ENCODE measurements at places on chromosomes 1 and 21.
A peak's percentile ranks its signal among the peaks of the same experiment; 100 is the strongest.

- no peak for DNase-seq
Measured at GRCh38 chr21:33937146-33937545, 21.5 kb upstream of the ATP5PO start.

- no peak for DNase-seq
Measured at GRCh38 chr1:59900640-59901039, 25.9 kb downstream of the CYP2J2 start.

GRCh38 chr1:234684856-234685255 is 74.9 kb upstream of the IRF2BP2 start:
- no peak for DNase-seq

- no peak for DNase-seq
Measured at GRCh38 chr1:218468711-218469110, 123.6 kb downstream of the TGFB2 start.

GRCh38 chr1:181105134-181106021 is 16.9 kb downstream of the IER5 start:
- peak; percentile 87 for DNase-seq

DNA sequence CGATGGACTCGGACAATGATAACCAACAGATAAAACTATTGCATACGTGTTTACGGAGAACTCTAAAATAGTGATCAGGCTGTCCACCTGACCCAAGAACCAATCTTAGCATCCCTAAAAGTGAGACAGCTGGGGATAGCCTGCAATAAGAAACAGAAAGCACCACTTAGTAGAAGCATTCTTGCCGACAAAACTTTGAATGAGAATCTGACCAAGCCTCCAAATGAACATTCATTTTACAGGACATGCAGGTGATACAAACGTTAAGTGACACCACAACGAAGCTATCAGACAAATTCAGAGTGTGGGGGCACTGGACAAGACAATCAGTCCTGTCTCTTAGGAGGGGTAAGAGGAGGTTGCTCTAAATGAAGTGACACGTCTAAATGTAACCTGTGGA is 1.2 kb downstream of the PSMG1 start:
- DNase-seq, result no peak

DNA sequence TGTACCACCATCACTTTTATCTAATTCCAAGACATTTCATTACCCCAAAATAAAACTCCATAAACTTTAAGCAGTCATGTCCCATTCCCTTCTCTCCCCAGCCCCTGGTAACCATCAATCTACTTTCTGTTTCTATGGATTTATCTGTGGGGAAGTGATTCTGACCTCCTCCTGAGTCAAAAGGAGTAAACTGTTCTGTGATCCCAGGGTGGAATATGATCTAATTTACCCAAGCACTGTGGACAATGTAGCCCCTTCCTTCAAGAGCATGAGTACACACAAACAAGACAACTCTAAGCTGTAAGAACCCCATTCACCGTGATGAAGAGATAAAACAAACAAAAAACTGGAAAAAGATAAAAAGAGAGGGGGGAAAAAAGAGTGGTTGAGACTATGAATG is 77.9 kb downstream of the PLPP3 start:
- DNase-seq, result no peak

DNA sequence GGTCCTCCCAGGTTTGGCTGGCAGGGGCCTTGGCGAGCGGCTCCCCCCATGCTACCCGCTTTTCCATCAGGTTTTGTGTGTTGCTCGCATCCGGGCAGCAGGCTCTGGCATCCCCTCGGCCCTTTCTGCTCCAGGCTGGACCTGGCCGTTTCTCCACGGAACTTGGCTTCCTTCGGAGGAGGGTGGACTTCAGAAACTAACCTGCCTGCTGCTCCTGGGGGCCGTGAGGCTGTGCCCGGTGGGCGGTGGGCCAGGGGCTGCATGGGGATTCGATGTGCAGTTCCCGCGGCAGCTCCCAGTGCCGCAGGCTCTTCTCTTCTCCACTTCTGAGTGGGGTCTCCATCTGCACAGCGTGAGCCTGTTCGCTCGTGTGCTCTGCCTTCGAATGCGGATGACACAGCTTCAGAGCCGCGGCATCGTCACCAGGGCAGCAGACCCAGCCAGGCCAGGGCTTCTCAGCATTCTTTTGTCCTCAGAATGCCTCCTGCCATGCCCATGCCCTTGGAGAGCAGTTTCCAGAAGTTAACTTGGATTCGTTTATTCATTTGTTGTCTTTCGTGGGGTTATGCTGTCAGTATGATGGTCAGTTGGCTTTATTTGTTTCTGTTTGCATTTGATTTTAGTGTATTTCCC is 36.4 kb downstream of the PRKCZ start:
- DNase-seq, result no peak

GRCh38 chr1:41476807-41477361 is 7.6 kb downstream of the EDN2 start:
- no peak for DNase-seq

DNA sequence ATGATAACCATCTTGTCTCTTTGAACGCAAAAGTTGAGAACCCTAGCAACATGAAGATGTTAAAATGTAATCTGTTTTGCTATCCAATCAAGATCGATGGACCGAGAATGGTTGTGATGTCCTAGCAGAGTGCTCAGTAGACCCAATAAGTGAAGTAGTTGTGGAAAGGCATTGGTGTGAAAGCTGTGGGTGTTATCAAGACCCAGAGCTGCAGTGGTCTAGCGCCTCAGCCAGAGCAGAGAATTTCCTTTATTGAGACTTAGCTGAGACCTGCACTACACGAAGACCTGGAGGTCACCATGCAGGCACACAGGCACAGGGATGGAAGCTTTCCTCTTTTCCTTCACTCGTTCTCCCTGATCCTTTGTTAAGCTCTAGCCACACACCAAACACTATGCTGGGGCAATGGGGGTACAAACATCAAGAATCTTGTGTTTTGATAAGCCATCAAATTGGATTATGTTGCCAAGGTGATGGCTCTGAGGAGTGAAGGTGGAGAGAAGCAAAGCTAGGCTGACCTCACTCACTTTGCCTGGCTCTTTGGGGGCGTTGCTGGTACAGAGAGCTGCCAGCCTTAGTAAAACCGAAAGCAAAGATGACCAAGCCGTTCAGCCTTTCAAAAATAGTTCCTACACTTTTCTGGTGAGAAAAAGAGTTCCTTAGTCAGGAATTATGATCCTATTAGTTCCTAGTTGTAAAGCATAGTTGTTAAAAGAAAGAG is 24.1 kb downstream of the METTL13 start:
- no peak for DNase-seq

- DNase-seq, result no peak
Measured at GRCh38 chr1:75392278-75392677, 218.6 kb downstream of the SLC44A5 start.

GRCh38 chr1:151047591-151047924 is at the start of gene C1orf56:
C1orf56 (plus strand) TSS chr1:151047751; CDS start chr1:151047848, 97 bp downstream.
- DNase-seq, result peak; percentile 47

GRCh38 chr1:198726455-198726854 is 87.6 kb downstream of the PTPRC start:
- DNase-seq, result no peak

- DNase-seq, result no peak
Measured at GRCh38 chr1:243855616-243856318, 5.7 kb upstream of the AKT3 start.

- DNase-seq, result no peak
Measured at GRCh38 chr1:21913258-21913657, 23.9 kb downstream of the HSPG2 start.

- DNase-seq, result peak; percentile 71
Measured at GRCh38 chr1:30111431-30111830, 612.0 kb downstream of the MATN1 start.

DNA sequence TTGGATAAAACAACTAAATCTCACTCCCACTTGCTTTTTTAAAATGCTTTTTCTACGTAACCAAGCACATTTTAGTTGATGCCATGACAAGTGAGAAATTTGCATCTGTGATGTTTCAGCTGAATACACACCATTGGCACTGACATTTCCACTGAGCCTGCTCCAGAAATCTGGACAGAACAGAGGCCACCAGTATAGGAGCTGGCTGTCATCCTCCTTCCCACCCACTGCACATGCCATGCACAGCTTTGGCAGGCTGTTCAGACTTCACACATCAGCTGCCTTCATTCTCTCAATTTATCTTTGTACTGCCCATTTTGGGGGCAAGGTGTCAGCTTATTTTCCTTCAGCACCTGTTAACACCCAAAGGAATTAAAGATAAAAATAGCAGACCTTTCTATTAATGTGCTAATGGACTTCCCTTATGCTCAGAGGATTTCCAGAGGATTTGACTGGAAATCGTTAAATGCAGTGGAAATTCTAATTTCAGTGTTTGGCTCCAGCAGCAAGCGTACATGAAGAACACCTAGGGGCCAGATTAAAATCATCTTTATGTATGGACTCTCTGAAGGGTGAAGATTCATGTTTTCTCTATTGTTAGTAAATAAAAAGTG is 12.9 kb upstream of the PODN start:
- peak; percentile 51 for DNase-seq

GRCh38 chr1:74470251-74470650 is 42.2 kb downstream of the LRRC53 start:
- DNase-seq, result no peak

- no peak for DNase-seq
Measured at GRCh38 chr1:98157524-98158313, 236.9 kb upstream of the DPYD start.

GRCh38 chr1:13663969-13664368 is 36.0 kb upstream of the PRDM2 start:
- no peak for DNase-seq

DNA sequence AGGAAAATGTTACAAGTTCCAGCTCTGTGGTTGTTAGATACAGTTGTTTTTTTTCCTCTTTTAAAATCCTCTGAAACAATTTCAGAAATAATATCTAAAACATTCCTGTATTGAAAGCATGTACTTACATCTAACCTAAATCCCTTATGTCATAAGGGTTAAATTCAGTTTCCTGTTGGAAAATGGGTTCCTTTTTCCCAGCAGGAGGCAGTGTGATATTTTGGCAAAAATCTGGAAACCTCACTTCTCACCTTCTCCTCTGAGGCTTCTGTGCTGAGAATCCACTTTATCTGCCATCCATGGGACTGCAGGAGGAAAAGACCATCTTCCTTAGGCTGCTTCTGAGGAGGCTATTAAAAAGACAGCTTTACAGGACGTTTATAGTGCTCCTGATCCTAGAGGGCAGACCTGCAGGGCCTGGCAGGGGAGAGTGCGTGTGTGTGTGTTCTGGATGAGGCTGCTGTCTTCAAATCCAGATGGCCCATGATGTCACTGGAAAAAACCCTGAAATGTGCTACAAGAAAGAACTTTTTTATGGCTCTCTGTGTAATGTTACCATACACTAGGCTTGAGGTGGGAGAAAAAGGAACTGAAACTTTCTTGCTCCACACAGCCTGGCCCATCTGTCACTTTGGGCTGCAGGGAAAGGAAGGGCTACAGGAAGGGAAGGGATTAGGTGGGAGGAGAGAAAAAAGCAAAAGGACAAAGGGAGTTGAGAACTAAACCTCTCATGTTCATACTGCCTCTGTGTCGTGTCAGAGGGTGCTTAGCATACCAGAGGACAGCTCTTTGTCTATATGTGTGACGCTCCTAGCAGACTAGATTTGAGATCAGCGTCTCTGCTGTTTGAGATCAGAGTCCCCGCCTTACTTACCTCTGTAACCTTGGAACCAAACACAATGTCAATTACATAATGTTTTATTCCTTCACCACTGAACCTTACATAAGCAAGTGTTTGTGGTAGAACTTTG is 379.2 kb upstream of the SPAG17 start:
- peak; percentile 3 for DNase-seq

DNA sequence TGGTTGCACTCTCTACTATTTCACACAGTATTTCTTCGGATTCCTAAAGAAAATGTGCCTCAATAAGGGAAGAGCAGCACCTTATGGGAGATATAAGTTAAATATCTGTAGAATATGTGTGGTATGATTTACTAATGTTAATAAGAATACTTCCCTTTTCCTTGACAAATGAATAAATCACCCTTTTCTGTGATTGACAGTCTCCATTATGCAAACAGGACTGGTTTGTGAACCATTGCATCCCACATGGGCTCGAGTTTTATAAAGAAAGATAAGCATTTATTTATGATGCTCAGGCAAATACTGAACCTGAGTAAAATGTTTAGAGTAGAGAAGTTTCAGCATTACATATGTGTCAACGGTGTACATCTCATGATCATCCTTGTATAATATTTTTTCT is 587.7 kb upstream of the BRINP3 start:
- DNase-seq, result no peak

DNA sequence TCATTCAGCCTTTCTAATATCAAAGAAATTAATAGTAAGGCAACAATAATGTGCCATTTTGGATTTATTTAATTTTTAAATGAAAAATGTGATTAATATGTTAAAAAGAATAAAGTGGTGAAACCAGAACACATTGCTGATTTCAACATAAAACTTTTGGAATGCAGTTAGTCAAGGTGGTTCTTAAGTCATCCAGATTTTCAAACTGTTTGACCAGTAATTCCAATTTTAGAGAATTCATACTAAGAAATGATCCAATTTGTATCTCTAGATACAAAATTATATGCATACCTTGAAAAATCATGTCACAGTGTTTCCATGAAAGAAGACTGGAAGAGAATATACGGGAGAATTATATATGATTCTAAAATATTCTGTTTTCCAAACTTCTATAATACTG is 54.2 kb upstream of the MCOLN3 start:
- DNase-seq, result no peak

GRCh38 chr21:22154579-22155274 is 1156.5 kb downstream of the NCAM2 start:
- no peak for DNase-seq

- peak; percentile 13 for DNase-seq
Measured at GRCh38 chr1:223133306-223133823, 9.7 kb downstream of the TLR5 start.

GRCh38 chr1:222582099-222582774 is 7.5 kb downstream of the TAF1A start:
- DNase-seq, result no peak

GRCh38 chr1:114003431-114003830 is 24.2 kb downstream of the OLFML3 start:
- DNase-seq, result no peak

GRCh38 chr21:42703965-42704364 is 50.5 kb downstream of the PDE9A start:
- DNase-seq, result no peak

- no peak for DNase-seq
Measured at GRCh38 chr1:226772446-226773139, 33.5 kb upstream of the ITPKB start.

DNA sequence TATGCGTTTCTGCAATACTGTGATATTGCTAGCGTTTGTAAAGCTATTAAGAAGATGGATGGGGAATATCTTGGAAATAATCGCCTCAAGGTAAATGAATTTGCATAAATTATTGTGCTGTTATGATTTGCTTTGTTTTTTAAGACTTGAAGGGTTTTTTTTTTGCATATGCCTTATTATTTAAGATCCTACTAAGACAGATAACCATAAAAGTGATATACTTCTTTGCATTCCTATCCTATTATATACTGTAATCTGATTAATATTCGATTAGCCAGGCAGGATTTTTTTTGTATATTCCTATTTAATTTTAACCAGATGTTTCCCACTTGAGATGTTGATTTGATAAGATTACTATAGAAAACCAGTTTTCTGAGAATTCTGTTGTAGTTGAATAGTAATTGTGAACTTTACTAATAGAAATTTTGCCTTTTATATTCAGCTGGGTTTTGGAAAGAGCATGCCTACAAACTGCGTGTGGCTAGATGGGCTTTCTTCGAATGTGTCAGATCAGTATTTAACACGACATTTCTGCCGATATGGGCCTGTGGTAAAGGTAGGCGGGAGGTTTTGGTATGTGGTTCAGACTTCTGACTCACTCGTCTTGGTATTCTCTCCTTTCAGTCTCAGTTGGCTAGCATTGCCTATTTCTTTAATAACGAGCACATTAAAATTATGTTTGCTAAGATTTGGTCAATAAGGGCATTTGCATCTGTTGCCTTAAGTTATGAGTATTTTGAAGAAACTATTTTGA is 56.8 kb downstream of the ZBTB17 start:
- DNase-seq, result no peak

- no peak for DNase-seq
Measured at GRCh38 chr1:51936531-51936930, 54.0 kb downstream of the RAB3B start.

All from HAP-1 (cell line).